ENCODE measurements at places on chromosomes 13 and 19.

- DNase-seq: no peak
Measured at GRCh38 chr19:44617110-44617880, 3.9 kb downstream of the IGSF23 start.

DNA sequence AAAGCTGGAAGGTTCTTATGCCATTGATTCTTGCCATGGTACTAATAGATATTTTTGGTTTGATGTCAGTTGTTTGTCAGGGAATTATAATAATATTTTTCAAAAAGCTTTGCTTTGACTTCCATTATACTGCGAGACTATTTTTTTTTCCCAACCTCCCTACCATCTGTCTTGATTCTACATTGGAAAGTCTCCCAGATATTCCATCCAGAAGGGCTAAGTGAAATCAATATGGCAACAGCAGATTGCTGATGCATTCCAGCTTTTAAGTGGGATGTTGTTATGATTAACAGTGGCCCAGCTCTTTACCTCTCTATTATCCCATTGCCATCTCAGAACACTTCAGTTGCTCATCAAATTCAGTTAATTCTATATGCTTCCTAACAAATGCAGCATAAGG is 247.4 kb downstream of the OXGR1 start:
- DNase-seq: no peak

DNA sequence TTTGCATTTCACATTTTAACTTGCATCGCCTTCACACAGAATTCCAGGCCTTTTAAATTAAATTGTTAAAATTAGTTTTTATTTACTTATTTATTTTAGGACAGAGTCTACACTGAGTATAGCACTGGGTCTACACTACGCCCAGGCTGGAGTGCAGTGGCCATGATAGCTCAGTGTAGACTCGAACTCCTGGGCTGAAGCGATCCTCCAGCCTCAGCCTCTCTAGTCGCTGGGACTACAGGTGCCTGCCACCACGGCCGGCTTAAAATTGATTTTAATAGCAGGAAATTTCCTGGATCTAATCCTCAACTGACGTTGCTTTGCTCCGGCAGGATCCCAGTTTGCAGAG is 301 bp upstream of the ZNF610 start:
- no peak for DNase-seq

DNA sequence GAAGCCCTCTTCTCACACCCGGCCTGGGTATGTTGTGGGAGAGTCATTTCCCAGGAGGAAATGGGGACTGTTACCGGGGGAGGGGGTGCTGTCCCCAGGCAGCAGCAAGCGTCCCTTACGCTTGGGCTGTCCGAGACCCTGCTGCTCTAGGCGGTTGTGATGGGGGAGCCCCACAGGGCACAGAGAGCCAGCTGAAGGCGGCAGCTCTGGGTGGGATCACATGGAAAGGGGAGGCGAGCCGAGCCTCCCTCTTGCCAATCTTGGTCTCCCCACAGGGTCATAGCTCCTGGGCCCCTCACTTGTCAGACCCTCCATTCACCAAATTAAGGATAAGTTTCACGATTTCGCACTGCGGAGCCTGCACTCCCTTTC is 22.0 kb downstream of the EPN1 start:
- DNase-seq: no peak

- DNase-seq: no peak
Measured at GRCh38 chr13:43113603-43114002, 90.2 kb downstream of the DNAJC15 start.
